ENCODE measurements at places on chromosomes 13 and 19.

GRCh38 chr13:105725887-105726286 is 809.6 kb downstream of the EFNB2 start:
- no peak for DNase-seq

DNA sequence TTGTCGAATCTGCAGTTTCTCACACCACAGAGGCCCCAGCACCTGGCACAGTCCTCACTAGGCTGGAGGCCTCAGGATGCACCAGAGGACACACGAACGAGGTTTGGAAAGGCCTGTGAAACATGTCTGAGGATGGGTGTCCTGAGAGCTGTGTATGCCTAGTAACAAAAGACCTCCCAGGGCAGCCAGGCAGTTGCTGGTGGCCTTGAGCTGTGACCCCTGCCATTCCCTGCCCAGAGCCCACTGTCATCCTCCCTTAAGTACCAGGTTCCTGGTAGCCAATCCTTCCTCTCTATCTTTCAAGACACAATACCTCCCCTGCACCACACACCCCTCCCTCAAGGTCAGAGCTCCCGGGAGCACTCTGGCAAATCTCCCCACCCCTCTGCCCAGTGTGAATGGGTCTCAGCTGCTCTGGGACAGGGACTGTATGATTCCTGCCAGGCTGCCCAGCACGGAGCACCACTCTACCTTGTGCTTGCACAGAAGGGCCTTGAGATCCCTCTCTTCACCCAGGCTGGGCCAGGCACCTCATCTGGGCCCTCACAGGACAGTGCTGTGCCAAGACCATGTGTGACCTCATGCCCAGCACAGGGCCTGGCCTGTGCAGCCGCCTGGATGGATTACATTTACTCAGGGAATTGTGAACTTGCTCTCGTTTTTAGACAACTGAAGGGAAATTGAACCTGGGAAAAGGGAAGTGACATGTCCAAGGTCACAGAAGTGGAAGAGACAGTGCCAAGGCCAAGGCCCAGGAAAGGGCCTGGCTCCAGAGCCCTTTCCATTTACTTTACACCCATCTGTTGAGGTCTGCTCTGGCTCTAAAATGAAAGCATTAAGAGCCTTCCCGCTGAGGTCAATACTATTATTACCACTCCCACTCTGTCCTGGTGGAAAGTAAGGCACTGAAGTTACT is 2.2 kb downstream of the ZNF787 start:
- no peak for DNase-seq

DNA sequence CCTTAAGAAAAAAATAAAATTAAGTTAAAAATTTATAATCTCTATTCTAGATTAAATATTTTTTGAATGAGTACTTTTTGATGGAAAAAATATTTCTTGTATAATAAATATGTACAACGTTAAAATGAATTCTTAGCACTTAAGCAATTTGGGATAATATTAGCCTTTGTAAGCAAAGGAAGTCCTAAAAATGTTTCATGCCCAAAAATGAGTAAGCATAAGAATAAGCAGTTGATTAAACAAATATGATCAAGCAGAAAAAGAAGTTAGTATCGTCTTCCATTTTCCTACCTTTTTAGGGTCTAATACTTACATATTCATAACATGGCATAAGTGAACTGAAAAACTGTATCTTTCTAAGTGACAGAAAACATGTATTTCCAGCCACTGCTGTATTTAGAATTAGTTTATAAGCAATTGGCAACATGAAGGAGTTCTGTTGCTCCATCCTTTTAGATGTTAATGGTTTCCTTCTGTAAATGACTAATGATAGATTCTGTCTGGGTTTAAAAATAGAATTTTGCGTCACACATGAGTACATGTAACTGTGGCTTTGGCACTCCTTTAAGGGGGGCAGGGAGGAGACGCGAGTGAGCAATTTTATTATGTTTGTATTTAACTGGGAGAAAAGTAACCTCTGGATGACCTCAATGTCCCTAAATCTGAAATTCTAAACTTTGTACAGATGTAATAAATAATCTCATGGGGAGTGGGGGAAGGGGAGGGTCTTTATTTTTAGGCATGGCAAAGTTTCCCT is 237.4 kb downstream of the RGCC start:
- no peak for DNase-seq

GRCh38 chr19:23403581-23404324 is 8.5 kb upstream of the ZNF91 start:
- no peak for DNase-seq

DNA sequence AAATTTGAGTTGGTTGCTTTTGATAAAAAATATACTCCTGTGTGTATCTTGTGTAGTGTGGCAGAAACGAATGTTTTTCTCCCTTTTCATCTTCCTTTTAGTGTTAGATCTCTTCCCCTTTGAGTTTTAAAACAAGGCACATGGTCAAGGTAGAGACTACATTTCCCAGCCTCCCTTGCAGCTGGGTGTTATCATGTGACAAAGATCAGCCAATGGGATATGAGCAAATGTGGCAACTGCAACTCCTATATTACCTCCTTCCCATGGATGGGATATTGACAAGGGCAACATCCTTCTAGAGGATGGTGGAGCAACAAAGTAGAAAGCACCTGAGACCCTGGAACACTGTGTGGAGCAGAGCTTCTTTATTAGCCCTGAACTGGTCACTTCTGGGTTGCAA is 42.4 kb downstream of the ADGRE3 start:
- DNase-seq = no peak

DNA sequence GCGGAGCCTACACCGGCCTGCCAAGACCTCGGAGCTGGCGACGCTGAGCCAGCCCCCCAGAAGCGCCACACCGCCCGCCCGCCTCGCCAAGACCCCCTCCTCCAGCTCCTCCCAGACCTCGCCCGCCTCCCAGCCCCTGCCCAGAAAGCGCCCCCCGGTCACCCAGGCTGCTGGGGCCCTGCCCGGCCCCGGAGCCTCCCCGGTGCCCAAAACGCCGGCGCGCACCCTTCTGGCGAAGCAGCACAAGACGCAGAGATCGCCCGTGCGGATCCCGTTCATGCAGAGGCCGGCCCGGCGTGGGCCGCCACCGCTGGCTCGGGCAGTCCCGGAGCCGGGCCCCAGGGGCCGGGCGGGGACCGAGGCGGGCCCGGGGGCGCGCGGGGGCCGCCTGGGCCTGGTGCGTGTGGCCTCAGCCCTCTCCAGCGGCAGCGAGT is 10.2 kb downstream of the C19orf25 start:
- DNase-seq = no peak

DNA sequence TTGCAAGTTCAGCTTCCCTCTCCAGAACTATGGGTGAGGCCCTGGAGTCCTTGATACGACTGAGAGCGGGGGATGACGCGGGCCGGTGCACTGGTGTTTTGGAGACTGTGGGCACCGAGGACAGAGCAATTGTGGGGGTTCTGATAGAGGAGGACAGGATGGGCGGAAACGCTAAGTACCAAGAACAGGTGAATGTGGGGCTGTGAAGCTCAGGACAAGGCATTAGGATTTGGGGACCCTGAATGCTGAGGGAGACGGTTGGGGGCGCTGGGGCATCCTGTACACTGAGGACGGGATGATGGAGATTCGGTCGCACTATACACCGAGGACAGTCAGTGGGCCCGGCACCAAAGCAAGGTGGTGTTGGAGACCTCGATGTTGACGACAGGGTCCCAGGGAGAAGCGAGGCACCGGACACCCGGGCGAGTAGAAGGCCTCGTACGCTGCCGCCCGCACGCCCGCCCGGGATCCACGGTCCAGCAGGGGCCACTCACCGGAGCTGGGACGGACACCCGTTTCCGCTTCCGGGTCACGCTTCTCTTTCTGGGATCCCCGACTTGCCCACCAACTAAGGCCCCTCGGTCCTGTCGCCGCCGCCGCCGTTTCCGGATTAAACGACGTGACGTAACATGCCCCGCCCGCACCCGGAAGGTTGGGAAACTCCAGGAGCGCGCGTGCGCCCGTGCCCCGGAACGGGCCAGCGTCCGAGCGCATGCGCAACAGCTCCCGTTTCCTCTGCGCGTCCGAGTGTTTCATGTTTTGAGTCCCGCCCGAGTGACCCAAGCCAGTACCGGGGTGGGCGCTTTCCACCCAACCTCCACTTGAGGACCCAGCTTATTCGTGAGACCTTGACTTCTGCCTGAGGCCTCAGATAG is at the start of gene CHMP2A:
Gene CHMP2A (minus strand): TSS at position 612 of the 875 bp plus-strand sequence. CDS start 893 bp downstream, outside the sequence.
- no peak for DNase-seq

DNA sequence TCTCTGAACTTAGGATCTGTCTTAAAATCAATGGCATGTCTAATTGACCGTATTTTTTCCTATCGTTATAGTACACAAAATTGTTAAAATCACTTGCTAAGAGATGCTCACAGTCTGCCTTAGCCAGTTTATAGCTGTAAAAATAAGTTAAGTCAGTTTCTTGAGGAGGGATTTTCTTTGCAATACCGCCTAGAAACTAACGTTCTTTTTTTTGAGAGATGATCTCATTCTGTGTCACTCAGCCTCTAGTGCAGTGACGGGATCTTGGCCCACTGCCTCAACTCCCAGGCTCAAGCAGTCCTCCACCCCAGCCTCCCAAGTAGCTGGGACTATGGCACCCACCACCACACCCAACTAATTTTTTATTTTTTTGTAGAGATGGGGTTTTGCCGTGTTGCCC is 4.4 kb downstream of the CKAP2 start:
- DNase-seq = no peak

- no peak for DNase-seq
Measured at GRCh38 chr19:13057744-13058143, 44.9 kb downstream of the LYL1 start.

DNA sequence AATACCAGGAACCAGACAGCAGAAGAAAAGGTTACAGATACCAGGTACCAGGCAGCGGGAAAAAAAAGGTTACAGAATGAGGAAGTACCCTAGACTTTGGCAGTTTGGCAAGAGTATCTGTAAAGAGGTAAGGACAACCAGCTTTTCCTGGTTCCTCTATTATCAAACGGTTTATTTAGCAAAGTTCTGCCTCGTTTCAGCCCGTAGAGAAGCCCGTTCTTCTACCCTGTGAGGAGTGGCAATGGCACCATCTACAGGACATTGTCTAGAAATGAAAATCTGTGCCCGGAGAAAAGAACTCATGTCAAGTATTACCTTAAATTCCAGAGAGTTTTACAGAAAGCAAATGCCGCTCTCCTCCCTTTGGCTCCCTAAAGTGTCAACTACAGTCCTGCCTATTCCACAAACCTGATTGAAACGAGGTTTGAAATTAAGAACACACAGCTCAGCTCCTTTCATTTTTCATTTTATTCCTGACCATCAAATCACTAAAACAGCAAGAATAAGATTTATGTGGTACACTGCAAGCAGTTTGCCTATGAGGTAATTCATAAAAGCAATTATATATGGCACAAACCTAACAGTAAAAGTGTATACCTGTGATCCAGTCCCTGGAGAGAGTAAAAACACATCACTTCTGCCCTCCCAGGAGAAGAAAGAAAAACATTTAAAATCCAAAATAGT is 226.3 kb downstream of the SLC7A1 start:
- DNase-seq = no peak

- DNase-seq = no peak
Measured at GRCh38 chr13:51715613-51716012, 88.3 kb downstream of the DHRS12 start.

GRCh38 chr13:110683921-110684320 is 22.0 kb downstream of the CARS2 start:
- DNase-seq = no peak

DNA sequence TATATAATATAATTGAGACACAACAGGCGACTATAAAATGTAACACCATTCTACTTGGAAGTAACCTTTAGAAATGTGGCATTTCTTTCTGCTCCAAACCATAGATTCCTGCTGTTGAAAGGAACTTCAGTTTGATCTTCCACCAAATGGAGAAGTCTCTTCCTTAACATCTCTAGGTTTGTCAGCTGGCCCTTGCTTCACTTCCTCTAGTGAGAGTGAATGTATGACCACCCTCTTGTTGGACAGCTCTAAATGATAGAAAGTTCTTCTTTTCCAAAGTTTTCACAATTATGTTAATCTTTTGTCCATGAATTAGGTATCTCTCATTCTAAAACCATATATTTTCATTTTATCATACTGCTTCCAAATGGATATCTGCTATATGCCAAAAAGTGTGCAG is 13.8 kb upstream of the COG6 start:
- no peak for DNase-seq

DNA sequence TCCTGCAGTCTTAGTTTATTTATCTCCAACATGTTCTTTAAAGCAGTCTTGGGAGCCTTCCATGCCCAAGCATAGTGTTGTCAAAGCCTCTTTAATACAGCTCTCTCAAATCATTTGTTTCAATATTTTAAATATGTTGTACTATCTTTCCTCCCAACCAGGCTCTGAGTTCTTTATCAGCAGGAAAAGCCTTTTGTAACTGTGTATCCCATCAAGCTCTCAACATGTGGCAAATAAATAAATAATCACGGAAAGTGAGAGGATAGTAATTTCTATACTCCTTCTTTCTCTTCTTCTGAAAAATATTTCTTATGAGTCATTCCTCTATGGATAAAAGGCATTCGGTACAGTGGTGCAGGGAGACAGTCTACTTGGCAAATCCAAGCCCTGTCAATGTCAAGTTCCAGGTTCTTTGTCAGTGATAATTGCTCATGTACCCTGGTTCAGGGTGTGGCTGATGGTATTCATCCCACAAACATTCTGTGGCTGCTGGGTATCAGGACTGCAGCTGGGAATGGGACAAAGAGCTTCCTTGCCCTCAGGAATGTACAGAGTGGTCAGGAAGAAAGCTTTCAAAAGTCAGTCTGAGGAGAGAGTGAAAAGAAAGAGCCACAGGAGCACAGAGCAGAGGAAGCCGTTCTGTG is 384.3 kb downstream of the EFNB2 start:
- no peak for DNase-seq

GRCh38 chr19:8259922-8260247 is 48.3 kb downstream of the CD320 start:
- DNase-seq = no peak

DNA sequence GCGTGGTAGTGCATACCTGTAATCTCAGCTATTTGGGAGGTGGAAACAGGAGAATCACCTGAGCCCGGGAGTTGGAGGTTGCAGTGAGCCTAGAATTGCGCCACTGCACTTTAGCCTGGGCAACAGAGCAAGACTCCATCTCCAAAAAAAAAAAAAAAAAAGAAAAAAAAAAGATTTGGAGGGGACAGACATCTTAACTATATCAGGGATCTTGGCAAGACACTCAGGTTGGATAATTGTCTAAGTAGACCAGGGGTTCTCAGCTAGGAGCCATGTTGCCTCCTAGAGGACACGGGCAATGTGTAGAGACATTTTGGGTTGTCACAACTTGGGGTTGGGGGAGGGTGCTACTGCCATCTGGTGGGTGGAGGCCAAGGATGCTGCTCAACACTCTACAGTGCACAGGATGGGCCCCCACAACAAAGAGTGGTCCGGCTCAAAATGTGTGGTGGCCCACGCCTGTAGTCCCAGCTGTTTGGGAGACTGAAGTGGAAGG is 1.9 kb upstream of the ZNF580 start:
- no peak for DNase-seq
